ENCODE measurements at places on chromosomes 12 and 14.
A peak's percentile ranks its signal among the peaks of the same experiment; 100 is the strongest.

DNA sequence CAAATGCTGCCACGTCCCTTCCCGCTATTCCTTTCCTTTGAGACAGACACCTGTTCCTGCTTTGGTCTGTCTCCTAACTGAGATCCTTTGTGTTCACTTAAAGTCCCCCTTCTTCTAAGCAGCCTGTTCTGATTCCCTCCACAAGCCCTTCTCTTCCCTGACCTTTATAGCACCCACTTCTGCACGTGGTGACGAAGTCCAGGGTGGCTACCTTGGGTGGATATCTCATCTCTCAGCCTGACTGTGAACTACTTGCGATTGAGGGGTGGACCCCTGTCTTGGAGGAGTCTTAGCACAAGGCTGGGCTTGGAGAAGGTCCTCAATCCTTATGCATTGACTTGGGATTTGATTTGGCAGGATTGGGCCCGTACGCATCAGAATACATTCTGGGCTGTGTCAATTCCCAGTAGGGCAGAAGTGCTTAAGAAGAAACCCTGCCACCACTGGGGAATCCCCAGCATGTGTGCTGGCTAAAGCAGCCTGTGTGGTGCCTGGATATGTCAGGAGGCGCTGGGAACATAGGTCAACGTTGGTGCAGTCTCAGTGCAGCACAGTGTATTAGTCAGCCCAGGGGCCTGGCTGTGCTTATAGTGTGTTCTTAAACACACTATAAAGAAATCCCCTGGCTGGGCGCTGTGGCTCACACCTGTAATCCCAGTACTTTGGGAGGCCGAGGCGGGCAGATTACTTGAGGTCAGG is 23.6 kb downstream of the KRT80 start:
- no peak for DNase-seq

DNA sequence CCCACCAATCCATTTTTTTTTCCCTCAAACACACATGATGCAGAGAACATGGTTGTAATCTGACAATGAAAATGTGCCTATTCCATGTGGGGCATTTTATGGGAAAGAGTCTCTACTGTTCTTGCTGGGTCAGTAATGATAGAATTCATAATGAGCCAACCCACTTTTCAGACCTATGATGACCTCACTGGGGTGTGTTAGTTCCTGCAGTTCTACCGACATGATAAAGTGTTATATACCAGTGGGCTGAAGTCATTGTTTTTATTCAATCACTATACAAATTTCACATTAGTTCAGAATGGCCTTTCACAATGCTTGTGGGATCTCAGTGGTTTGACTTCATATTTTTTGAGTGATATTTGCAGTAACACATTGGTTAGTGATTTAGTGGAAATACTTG is 47.5 kb downstream of the PPFIBP1 start:
- DNase-seq, result no peak

DNA sequence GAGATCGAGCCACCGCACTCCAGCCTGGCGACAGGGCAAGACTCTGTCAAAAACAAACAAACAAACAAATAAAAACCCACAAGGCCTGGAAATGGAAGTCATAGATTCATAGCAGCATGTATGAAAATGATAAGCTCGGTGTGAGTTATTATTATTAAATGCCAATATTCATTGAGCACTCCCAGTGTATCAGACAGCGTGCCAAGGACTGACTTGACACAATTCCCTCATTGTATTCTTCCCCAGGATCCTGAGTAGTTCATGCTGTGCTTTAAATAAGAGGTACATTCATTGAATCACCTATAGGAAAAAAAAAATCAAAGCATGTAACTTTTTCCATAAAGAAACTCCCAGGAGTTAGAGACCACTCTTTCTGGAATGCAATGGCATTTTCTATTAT is 12.6 kb upstream of the RFLNA start:
- DNase-seq, result no peak

- no peak for DNase-seq
These were observed 99.1 kb downstream of the SYT1 start for GRCh38 chr12:78963439-78964227.

DNA sequence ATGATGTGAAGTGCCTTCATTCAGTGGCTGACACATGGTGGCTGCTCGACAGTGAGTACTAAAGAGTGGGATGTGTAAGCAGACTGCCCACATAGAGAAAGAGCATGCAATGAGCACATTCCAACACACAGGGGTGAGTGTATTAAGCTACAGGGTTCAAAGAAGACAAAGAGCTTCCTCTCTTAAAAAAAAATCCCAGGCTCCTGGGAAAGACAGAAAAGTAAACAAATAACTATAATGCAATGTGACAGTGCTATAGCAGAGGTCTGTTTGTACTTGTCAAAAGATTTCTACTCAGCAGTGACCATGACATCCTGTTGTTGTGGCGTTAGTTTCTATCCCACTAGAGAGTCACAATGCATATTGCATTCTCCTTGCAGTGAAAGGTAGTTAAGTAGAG is 12.4 kb upstream of the PCNX1 start:
- DNase-seq, result no peak

DNA sequence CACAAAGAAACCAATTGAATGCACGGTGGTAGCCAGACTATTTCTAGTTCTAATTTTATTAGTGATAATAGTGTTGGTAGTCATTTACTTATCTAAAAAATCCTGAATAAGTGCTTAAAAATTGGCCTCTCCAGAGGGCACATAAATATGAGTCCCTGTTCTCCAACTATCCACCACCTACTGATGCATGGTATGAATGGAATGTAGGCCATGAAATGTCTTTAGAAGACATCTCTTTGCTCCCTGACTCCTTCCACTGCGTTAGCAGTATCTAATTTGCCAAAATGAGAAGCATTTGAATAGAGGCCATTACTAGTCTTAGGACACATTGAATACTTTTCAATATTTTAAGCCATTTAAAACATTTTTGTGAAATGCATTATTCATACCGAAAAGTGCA is 261.7 kb downstream of the LRFN5 start:
- no peak for DNase-seq

DNA sequence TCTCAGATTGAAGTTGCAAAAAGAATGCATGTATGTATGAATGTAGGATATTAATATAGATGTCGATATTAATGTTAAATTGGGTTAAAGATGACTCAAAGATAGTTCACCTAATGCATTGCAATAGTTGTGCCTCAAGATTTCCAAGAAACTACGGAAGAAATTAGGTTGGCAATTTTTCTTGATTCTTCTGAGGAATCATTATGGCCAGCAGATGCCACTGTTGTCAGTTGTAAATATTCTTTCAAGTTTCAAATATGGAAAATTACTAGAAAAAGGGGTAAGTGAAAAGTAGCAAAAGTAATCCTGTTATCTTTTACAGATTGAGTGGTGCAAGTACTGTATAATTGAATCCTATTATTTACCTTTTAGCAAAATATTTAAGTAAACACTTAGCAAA is 202.1 kb downstream of the ADAMTS20 start:
- no peak for DNase-seq

- no peak for DNase-seq
These were observed 219.6 kb upstream of the C14orf180 start for GRCh38 chr14:104359969-104360442.

DNA sequence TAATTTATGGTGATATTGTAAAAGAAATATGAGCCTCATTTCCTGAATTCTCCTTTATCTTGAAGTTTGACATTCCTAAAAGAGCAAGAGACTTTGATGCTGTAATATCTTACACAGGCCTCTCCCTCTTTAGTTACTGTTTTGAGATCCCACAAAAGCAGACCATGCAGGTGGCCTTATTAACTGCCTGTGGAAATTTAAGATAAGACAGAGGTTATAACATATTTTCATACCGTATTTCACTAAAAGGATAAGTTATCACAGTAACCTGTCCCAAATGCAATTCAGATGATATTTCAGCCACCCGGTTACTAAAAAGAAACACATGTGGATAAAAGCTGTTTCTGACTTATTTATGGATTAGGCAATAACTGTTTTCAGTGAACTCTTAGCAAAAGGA is 150.1 kb downstream of the NAV3 start:
- DNase-seq, result no peak

DNA sequence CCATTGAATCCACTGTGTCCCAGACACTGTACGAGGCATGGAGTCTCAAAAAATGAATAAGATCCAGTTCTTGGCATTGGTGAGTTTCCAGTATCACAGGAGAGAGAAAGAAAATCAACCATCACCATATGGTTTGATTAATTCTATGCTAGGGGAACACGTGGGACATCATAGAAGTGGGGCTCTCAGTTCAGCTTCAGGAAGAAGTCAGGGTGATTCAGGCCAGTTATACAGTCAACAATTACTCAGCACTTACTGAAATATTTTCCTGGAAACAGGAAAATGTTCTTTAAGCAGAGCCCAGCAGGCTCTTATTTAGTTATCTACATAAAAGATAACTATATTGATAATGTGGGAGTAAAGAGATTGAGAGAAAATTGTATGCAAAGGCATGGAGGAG is 407.2 kb downstream of the NOVA1 start:
- no peak for DNase-seq

GRCh38 chr14:58166005-58166983 is 14.3 kb upstream of the ARMH4 start:
- peak; percentile 79 for DNase-seq

DNA sequence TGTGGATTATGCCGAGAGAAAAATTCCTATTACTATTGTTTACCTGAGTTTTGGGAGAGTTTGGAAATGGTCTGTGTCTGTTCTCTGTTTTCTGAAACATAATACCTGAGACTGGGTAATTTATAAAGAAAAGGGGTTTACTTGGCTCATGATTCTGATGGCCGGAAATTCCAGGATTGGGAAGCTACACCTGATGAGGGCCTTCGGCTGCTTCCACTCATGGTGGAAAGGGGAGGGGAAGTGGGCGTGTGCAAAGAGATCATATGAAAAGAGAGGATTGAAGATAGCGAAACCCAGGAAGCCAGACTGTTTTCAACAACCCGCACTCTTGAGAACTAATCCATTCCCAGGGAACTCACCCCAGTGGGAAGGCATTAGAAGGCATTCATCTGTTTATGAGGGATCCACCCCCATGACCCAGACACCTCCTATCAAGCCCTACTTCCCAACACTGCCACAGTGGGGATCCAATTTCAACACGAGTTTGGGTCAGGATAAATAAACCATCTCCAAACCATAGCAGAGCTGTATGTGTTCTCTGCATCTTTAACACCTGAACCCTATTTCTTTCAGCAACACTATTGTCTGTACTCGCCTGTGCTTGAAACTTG is 51.1 kb downstream of the APAF1 start:
- DNase-seq, result no peak

GRCh38 chr12:97471194-97471593 is 8.6 kb downstream of the RMST start:
- DNase-seq, result peak; percentile 54

GRCh38 chr14:75630695-75631452 is 29.8 kb downstream of the ERG28 start:
- DNase-seq, result peak; percentile 75

- no peak for DNase-seq
These were observed 21.1 kb downstream of the ST8SIA1 start for GRCh38 chr12:22313286-22313962.

GRCh38 chr14:60346706-60347105 is 97.7 kb downstream of the PPM1A start:
- no peak for DNase-seq

- no peak for DNase-seq
These were observed 2.0 kb downstream of the ANO4 start for GRCh38 chr12:100796621-100797020.

DNA sequence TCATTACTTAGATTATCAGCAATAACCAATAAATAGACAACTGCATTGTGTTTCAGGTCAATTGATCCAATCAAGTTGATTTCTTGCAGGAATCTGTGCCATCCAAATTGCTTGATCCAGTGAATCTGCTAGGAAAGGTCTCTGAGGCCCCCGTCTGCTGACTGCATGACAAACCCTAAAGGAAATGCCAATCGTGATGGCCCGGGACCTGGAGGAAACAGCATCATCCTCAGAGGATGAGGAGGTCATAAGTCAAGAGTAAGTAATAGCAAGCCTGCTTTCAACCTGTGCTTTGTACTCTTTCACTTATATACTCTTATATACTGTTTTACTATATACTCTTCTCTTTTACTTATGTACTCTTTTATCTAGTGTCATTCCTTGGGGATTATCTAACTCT is 1.9 kb downstream of the TTLL5 start:
- DNase-seq, result no peak

DNA sequence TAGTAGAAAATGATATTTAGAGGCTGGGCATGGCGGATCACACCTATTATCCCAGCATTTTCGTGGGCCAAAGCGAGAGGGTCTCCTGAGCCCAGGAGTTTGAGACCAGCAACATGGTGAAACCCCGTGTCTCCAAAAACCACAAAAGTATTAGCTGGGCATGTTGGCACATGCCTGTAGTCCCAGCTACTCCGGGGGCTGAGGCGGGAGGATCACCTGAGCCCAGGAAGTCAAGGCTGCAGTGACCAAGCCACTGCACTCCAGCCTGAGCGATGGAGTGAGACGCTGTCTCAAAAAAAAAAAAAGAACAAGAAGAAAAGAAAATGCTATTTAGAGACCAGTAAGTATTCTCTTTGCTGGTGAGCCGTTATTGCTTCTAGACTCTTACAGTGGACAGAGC is 79.2 kb upstream of the MDM1 start:
- no peak for DNase-seq

- DNase-seq, result no peak
These were observed 462 bp downstream of the SRP54 start for GRCh38 chr14:34983148-34983760.

DNA sequence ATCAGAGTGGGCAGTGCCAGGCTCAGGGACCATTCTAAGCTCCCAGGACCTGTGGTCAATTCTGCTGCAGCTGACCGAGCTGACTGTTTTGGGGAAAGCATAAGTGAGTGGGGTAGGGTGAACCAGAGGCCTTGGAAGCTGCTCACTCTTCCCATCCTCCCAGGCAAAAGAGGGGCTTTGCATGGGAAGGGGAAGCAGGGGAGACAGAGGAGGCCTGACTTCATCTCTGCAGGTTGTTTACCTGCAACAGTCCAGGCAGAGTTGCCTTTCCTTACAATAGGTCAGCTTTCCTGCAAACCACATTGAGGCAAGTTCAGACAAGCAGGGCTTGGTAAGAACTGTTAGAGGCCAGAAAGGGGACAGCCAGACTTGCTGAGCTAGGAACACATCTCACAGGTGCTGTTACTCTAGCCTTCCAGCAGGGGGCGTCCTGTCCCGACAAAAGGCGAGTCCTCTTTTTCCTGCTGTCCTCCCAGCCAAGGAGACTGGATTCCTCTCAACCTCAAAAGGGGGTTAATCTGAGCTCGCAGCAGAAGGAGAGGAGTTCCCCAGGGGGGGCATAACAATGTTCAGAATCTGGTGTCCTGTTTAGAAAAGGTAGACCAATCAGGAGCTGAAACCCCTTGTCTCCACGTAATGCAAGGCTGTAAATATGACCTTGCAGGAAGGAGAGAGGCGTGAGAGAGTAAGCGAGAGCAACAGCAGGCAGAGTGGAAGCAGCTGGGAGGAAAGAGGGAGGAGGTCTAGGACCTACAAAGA is 4.3 kb upstream of the DHRS2 start:
- peak; percentile 87 for DNase-seq

- DNase-seq, result no peak
These were observed 239.8 kb downstream of the KTN1 start for GRCh38 chr14:55819610-55820304.

GRCh38 chr12:1668833-1669543 is 21.9 kb upstream of the ADIPOR2 start:
- no peak for DNase-seq

GRCh38 chr12:27578689-27579372 is 54.8 kb downstream of the PPFIBP1 start:
- DNase-seq, result no peak

GRCh38 chr14:74573421-74574089 is 38.5 kb downstream of the LTBP2 start:
- DNase-seq, result no peak

All from DMS79 treated with DMSO at 0.1 percent for 48 hours (cell line).